Lung microvascular endothelial cell (primary cell): ENCODE measurements at places on chromosomes 11 and 22. TPM values are rescaled to one million over a fixed set of nuclear protein-coding genes. Genes with fewer than 3 reads are reported as not detected.

DNA sequence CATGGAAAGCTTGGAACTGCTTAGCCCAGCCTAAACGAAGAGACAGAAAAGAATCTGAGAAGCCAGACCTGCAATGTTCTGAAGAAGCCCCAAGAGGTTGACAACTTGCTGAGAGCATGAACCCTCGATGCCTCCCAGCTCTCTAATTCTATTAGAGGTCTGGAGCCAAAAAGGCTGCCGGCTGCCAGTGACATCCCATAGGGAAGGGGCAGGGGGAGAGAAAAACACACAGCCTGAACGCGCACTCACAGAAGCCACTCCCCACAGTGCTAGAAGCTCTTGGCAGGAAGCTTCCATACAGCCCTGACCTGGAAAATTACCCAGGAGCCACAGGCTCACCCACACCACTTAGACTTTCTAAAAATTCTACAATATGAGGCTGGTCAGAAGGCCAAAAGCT lies 18.3 kb downstream of the POLDIP3 start:
- DNase-seq: no peak

DNA sequence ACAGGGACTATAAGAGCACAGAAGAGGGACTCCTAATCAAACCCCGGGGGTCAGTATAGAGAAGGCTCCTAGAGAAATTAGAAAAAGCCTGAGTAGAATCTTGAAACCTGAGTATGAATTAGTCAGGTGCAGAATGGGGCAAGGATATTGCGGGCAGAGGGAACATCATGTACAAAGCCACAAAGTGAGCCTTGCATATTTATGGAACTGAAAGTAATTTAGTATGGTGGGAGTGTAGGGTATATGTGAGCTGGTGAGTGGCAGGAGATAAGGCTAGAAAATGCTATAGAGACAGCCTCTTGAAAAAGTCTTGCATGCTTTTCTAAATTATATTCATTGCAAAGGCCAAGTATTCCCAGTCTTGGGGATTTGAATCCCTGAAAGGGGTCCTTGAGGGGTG lies 93.7 kb downstream of the STIM1 start:
- DNase-seq: no peak

- DNase-seq: peak; percentile 81
Observed at GRCh38 chr11:15101072-15101709, 13.5 kb upstream of the INSC start.

DNA sequence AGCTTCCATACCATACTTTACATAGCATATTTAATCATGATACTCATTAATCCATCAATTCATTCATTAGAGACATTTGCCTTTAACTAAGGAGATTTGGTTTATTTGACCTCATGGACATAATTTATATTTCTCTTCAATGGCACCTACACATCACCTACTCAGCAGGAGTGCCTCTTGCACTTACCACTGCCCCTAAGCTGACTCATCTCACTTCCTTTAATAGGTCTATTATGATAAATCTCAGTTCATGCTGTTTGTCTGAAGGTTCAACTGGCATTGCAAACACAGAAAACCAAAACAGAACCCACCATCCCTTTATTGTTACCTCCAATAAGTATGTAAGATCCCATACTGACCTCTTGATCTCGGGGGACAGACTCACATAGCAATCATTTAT lies 186.7 kb downstream of the LUZP2 start:
- no peak for DNase-seq

Gene MMP12
- not detected in 2 replicates for total RNA-seq

GRCh38 chr11:64996710-64997380 lies at the start of gene BATF2:
BATF2 (minus strand) TSS chr11:64996971; CDS start chr11:64996914, 57 bp downstream.
- peak; percentile 79 for DNase-seq

GRCh38 chr22:26812731-26813130 lies 155.3 kb downstream of the MIAT start:
- DNase-seq: no peak

Gene GLYATL1
- not detected in 2 replicates for total RNA-seq

Gene PPP1R14B
- total RNA-seq: 153 and 159 TPM in 2 replicates

DNA sequence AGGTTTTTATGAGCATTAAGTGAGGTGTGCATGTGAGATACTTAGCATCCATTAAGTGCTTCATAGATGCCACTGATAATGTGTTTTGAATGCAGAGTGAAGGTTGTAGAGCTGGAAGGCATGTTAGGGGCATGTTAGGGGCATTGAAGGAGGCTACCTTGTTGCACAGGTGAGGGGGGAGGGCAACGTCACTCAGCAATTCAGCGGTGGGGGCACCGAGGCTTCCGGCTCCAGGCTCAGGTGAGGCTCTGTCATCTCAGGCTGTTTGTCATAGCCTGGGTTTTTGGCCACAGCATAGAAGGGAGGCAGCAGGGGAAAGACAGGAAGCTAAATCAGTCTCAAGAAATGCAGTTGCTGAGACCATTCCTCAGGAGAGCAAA lies 299.0 kb downstream of the NTM start:
- no peak for DNase-seq
